ENCODE measurements at places on chromosomes 1 and 21.

DNA sequence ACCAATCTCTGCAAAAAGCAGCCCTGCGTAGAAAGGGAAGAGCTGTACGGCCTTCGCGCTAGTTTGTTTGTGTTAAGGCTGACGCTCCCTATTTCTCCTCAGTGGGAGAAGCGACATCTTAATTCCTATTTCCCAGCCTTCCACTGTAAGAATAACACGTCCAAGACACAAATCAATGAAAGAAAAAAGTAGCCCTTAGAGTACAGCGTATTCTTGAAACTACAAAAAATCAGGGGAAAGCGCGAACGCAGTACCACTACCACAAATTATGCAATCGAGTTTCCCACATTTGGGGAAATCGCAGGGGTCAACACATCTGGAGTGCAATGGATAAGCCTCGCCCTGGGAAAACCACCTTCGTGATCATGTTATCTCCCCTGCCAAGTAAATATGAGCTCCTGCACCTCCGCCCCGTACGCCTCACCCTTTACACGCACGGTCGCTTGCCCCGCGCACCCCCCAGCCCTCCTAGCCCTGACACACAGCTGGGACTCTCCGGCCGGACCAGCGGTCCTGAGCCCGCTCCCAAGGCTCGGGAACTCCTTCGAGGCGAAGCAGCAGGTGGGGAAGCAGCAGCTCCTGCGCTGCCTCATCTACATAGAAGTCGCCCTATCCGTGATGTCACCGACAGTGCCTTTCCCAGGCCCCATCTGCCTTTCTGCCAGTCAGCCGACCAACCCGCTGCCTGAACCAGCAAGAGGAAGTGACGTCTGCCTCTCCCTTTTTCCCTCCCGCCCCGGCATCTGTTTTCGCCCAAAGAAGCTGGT lies 94.7 kb downstream of the PPIAL4G start:
- DNase-seq: peak; percentile 93

DNA sequence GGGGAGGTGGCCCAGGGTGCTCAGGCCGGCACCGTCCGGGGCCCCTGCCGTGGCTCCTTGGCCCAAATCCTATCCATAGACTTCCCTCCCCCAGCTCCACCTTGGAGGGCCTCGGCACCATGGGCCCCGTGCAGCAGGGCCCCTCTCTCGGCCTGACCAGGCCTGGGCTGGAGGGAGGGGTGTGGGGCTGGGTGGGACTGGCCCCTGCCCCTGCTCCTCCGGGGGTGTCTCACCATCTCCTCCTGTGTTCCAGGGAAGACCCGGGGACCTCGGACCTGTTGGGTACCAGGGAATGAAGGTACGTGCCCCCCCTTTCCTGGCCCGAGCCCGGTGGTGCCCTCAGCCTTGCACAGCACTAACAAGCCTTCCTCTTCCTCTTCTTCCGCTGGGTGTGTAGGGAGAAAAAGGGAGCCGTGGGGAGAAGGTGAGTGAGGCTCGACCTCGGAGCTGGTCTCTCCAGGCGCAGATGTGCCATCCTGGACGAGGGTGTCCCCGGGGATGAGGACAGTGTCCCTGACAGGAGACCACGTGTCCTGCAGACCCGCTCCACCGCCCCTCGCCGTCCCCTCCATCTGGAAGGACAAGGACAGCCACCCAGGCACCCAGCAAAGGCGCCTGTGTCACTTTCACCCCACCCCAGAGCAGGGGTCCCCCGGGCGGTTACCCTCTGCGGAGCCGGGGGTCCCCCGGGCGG lies 7.9 kb downstream of the COL6A1 start:
- peak; percentile 7 for DNase-seq

DNA sequence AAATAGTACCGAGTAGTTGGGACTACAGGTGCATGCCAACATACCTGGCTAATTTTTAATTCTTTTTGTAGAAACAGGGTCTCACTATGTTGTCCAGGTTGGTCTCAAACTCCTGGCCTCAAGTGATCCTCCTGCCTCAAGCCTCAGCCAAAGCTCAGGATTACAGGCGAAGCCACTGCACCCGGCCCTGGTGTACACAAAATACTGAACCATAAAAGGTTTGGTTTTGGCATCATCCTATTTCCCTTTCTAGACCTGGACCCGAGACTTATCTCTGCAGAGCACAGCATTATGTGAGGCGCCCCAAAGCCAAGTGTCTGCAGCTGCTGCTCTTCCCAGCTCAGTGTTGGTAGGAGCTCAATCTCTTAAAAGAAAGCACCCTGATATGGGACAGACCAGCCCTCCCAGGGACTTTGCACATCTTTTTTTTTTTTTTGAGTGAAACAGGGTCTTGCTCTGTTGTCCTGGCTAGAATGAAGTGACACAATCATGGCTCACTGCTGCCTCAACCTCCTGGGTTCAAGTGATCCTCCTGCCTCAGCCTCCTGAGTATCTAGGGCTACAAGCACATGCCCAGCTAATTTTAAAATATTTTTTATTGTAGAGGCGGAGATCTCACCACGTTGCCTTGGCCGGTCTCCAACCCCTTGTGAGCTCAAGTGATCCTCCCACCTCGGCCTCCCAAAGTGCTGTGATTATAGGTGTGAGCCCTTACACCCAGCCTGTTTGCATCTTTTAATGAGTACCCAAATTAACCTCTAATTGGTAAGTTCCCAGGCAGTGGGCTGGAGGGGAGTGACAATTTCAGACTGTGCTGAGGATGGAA lies 20.4 kb downstream of the TEX35 start:
- DNase-seq: no peak

DNA sequence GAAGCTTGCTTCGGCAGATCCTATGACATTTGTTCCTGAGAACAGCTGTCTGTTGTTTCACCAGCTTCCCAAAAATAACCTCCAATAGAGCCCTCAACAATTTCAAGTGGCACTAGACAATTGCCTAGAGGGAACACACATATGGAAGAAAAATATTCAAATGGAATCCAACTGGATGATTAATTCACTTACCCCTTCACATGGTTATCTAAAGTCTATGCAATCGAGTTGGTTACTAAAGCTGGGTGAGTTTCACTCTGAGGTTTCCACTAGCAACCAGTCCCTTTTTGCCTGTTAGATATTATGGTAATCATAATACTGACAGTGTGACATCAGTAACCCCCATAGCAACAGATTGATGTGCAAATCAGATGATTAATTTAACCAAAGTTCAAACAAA lies at the start of gene LEMD1:
TSS of gene LEMD1 (minus strand) at position 259 of the 400 bp plus-strand sequence. CDS start 1,520 bp downstream, outside the sequence.
- DNase-seq: no peak

- no peak for DNase-seq
Observed at GRCh38 chr1:100387657-100388350, 35.5 kb downstream of the CDC14A start.

- no peak for DNase-seq
Observed at GRCh38 chr1:232678185-232678886, 48.4 kb upstream of the SIPA1L2 start.

GRCh38 chr1:39678889-39679288 lies 7.0 kb upstream of the NT5C1A start:
- no peak for DNase-seq

- DNase-seq: no peak
Observed at GRCh38 chr1:12232221-12232620, 2.4 kb downstream of the VPS13D start.
